ENCODE measurements at places on chromosomes 7 and 10.

DNA sequence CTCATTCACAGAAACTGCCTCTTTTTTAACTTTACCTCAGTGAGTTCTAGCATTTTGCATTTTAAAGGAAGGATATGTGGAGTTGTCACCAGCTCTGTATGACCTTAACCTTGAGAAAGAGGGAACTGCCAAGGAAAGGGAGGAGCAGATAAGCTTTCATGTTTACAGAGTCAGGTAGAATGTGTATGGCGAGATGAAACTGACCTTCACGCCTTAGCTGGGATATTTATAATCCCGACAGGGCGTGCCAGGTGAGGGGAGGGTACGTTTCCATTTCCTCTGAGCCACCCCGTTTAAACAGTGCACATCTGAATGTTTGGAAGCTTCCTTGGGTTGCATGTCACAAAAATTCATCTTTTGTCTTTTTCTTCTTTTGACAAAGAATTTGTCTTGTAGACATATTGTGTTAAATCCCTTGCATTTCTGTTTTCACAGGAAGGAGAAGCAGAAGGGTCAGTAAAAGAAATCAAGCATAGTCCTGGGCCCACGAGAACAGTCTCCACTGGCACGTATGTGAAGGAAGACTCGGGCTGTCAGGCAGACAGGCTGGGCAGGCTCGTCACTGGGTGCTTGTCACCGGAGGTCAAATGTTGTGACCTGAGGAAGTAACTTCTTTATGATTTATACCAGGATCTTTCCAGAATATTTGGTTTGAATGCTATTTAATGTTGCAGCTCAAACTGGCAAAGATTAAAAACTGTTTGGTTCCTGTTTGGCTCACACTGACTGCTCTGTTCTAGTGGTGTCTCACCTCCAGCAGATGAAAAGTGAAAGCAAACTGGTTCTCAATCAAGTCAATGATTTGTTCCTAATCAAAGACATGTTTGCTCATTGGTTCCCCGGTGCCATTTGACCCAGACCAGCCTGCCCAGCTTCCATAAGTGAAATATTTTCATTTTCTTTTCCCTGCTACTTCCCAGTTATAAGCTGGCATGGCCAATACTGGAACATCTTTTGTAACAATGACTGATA is 16.2 kb downstream of the OPTN start:
- peak overlapping the region; percentile 81 for H3K27ac ChIP-seq
- H3K4me3 ChIP-seq = peak overlapping the region; percentile 29
- peak; percentile 38 for DNase-seq
- H3K36me3 ChIP-seq = peaks cover 66% of the 10 kb centered on the region
- no peaks in the 10 kb centered on the region for H3K27me3 ChIP-seq

- H3K27ac ChIP-seq = no peak overlapping the region
- H3K36me3 ChIP-seq = no peaks in the 10 kb centered on the region
- DNase-seq = no peak
- peaks cover 4% of the 10 kb centered on the region for H3K27me3 ChIP-seq
These were observed 48.5 kb upstream of the NXPH1 start for GRCh38 chr7:8384901-8385300.

DNA sequence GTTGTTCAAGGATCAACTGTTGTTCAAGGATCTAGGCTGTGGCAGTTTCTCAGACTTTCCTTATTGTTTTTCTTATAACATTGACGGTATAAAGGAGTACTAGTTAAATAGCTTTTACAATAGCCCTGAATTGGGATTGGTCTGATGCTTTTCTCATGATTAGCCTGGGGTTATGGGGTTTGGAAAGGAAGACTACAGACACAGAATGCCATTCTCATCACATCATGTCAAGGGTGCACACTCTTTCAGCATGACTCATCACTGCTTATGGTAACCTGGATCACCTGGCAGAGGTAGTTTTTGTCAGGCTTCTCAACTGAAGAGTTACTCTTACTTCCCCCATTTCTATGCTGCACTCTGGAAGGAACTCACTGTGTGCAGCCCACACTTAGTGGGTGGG is 194.2 kb upstream of the NPSR1 start:
- no peaks in the 10 kb centered on the region for H3K27me3 ChIP-seq
- no peaks in the 10 kb centered on the region for H3K36me3 ChIP-seq
- H3K27ac ChIP-seq = no peak overlapping the region
- DNase-seq = no peak
- no peaks in the 10 kb centered on the region for H3K4me1 ChIP-seq

- H3K4me3 ChIP-seq = no peak overlapping the region
- no peak for DNase-seq
- H3K4me1 ChIP-seq = no peaks in the 10 kb centered on the region
- H3K36me3 ChIP-seq = no peaks in the 10 kb centered on the region
- no peak overlapping the region for H3K27ac ChIP-seq
These were observed 88.7 kb downstream of the ADARB2 start for GRCh38 chr10:1648648-1649047.

DNA sequence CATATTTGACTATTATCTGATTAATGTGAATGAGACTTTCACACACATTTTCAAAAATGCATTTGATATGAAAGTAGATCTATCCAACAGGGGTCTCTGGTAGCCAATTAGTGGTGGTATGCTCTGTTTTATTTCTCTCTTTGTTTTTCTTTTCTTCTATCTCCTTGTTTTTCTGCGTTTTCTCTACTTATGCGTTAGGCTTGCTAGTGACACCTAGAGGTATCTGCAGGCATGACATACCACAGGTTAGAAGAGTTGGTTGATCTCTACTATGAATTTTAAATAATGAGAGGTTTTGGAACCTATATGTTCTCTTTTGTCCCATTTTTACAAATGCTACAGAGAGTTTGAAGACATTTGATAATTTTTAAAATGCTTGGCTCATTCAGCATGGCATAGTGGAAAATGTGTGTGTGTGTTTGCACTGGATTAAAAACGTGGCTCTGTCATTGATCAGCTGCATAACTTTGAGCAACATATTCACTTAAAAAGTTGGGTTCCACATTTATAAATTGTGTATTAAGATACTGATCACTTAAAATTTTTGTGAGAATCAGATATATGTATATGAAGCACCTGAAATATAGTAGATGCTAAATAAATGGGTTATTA is 28.1 kb upstream of the PLXDC2 start:
- no peak overlapping the region for H3K27ac ChIP-seq
- no peak overlapping the region for H3K4me3 ChIP-seq
- no peaks in the 10 kb centered on the region for H3K27me3 ChIP-seq
- peak; percentile 33 for DNase-seq

DNA sequence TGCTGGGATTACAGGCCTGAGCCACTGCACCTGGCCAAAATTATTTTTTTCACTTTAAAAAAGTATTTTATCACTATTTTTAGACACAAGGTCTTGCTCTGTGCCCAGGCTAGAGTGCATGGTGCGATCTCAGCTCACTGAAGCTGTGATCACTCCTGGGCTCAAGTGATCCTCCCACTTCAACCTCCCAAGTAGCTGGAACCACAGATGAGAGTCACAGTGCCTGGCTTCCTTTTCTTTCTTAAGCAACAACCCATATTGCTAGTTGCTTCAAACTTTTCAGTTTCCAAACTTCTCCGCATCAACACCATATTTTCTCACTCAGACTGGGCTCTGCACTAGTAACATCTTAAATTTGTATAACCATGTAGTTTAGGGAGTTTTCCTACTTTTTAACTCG is 9.5 kb upstream of the SMC3 start:
- no peak overlapping the region for H3K4me3 ChIP-seq
- H3K27ac ChIP-seq = no peak overlapping the region
- DNase-seq = no peak
- H3K27me3 ChIP-seq = peaks cover 64% of the 10 kb centered on the region
- H3K36me3 ChIP-seq = no peaks in the 10 kb centered on the region

GRCh38 chr7:135377171-135377570 is 132.7 kb downstream of the CNOT4 start:
- no peaks in the 10 kb centered on the region for H3K4me1 ChIP-seq
- H3K27me3 ChIP-seq = no peaks in the 10 kb centered on the region
- no peak for DNase-seq
- H3K27ac ChIP-seq = no peak overlapping the region
- H3K36me3 ChIP-seq = no peaks in the 10 kb centered on the region
- no peak overlapping the region for H3K4me3 ChIP-seq

DNA sequence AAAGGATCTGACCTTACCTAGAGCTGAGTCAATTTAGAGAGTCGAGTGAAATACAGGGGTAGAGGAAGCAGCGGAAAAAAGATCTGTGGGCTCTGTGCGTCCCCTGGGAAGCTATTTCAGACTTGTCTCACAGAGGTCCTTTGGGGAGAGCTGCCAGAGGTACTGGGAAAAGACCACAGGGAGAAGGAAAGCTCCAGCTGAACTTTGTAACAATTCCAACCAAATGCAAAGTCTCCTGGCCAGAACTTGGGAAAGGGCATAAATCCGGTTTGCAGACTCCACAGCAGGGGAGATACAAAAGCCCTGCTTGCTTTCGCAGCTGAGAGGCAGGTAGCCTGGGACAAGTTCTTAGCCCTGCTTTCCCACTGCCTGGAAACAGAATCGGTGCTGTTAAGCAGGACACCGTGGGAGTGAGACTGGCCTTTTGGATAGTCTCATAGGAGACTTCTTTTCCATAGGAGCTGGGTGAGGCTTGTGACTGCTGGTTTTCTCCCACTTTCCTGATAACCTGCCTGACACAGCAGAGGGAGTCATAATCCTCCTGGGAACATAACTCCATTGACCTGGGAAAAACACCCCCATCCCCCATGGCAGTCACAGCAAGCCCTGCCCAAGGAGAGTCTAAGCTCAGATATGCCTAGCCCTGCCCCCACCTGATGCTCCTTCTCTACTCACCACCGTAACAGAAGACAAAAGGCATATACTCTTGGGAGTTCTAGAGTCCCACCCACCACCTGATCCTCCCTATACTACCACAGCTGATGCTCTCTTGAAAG is 926.2 kb downstream of the KCNMA1 start:
- DNase-seq = no peak
- H3K27me3 ChIP-seq = no peaks in the 10 kb centered on the region
- H3K36me3 ChIP-seq = no peaks in the 10 kb centered on the region
- no peak overlapping the region for H3K27ac ChIP-seq
- no peak overlapping the region for H3K4me3 ChIP-seq
